GM04503 (cell line): ENCODE measurements at places on chromosomes 16 and 17.

DNA sequence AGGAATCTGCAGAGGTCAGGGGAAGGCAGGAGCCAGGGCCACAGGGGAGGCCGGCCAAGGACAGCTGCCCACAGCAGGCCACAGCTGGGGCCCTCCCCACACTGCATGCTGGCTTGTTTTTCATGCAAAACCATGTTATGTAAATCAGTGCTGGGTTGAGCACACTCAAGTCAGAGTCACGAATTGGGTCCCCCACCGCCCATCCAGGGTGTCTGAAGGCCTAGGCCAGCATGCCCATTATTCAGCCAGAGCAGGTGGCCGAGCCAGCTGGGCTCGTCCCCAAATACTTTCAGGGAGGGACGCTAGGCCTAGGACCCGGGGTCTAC lies 51.2 kb upstream of the TOB1 start:
- DNase-seq, result no peak

GRCh38 chr16:64236316-64236715 lies 885.5 kb downstream of the CDH11 start:
- no peak for DNase-seq

GRCh38 chr16:84879569-84880487 lies 60.0 kb downstream of the CRISPLD2 start:
- no peak for DNase-seq

GRCh38 chr16:84647828-84648594 lies at the start of gene KLHL36:
TSS of gene KLHL36 (plus strand) at chr16:84648511. CDS start at chr16:84650868, 2,357 bp downstream.
- DNase-seq, result no peak

DNA sequence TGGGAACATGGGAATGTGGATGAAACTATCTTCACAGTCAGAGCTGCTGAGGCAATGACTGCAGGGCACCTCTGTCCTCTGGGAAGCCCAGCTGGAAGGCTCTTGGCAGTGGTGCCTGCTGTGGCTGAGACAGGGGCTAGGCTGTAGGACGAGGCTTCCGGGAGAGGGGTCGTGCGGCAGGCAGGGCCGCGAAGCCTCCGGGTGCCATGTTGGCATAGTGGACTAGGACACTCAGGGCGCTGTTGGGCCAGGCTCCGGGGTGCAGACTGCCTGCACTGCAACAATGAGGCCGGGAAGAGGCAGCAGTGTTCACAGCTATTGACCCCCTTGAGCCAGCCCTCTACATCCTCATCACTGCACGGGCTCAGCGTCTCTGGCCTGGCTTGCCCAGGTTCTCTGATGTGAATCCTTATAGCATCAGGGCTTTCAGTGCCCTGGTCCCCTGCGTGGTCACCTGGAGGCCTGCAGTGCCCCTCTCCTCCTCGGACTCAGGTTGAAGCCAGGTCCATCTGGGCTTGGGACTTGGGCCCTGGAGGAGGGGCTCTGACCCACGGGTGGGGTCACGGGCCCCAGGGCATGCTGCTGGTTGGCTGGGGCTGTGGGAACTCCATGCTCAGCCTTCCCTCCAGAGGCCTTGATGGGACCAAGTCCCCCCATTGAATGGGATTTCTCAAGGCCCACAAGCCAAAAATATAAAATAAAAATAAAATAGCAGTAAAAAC lies 91.6 kb downstream of the TNFRSF13B start:
- no peak for DNase-seq

GRCh38 chr16:8512941-8513624 lies 77.2 kb downstream of the TMEM114 start:
- no peak for DNase-seq
